Activated CD8-positive, alpha-beta memory T cell treated with anti-CD3 and anti-CD28 coated beads for 1 hour (primary cell): ENCODE measurements at places on chromosomes 3 and 15.

DNA sequence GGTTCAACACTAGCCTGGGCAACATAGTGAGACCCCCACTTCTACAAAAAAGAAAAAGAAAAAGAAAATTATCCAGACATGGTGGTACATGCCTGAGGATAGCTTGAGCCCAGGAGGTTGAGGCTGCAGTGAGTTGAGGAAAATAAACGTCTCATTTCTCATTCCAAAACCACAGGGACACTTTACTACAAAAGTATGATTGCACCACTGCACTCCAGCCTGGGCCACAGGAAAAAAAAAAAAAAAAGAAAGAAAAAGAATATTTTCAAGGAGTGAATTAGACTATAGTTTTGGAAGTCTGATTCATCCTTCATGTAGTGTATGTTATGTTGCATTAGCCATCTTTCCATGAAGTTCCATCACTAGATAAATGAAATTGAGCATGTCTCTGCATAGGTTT, 149.5 kb upstream of the THBS1 start:
- no peak for DNase-seq

- no peak for DNase-seq
These were observed 192.4 kb downstream of the SQOR start for GRCh38 chr15:45827275-45827674.

DNA sequence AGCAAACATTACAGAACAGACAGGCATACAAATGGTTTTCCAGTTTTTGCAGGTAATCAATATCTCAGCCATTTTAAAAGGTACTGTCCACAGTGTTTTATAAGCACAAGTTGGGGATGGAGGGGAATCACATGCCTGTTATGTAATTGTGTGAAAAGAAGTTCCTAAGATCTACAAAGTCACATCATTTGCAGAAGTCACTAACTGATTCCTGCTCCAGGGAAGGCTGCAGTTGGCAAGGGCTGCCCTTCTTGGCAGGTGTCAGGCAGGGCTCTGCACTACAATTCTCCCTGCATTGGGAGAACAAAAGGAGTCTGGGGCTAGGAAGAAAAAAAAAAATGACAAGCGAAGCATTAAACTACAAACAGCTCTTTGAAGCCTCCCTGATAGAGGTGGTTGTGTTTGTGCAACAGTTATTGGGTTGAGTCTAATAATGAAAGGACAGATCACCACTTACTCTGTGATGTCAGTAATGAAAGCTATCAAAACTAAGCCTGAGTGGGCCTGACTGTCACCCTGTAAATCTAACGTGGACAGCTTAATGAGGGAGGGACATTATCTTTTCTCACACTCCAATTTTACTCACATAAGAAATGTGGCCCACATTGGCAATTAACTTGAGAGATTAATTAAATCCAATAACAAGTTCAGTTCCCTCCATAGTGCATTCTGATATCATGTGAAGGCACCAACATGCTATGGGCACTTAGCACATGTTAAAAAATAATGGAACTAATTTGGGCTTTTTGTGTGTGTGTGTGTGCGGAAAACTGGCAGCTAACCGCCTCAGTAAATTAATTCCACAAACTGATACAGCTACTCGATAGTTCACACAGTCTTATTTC, 242.9 kb downstream of the FHIT start:
- DNase-seq = no peak

- DNase-seq = no peak
These were observed 10.0 kb upstream of the TOP2B start for GRCh38 chr3:25674670-25675069.

DNA sequence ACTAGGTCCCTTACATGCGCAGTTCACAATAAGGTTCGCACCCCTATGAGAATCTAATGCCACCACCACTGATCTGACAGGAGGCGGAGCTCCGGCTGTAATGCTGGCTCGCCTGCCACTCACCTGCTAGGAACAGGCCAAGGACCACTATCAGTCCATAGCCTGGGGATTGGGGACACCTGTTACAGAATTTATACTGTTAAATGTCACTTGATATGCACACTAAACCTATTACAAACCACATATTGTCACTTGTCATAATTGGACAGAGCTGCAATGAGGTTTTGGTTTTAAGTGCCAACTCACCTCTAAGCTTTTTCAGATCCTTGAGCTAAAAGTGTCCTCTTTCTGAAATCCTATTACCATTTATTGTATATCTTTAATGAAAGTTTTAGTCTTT, 507.9 kb upstream of the TPRG1 start:
- DNase-seq = no peak

- no peak for DNase-seq
These were observed 21.1 kb upstream of the ATP8B4 start for GRCh38 chr15:50140098-50140497.

- DNase-seq = no peak
These were observed 45.6 kb downstream of the CDAN1 start for GRCh38 chr15:42691308-42691707.

GRCh38 chr3:131091768-131092167, 65.1 kb downstream of the NEK11 start:
- no peak for DNase-seq

DNA sequence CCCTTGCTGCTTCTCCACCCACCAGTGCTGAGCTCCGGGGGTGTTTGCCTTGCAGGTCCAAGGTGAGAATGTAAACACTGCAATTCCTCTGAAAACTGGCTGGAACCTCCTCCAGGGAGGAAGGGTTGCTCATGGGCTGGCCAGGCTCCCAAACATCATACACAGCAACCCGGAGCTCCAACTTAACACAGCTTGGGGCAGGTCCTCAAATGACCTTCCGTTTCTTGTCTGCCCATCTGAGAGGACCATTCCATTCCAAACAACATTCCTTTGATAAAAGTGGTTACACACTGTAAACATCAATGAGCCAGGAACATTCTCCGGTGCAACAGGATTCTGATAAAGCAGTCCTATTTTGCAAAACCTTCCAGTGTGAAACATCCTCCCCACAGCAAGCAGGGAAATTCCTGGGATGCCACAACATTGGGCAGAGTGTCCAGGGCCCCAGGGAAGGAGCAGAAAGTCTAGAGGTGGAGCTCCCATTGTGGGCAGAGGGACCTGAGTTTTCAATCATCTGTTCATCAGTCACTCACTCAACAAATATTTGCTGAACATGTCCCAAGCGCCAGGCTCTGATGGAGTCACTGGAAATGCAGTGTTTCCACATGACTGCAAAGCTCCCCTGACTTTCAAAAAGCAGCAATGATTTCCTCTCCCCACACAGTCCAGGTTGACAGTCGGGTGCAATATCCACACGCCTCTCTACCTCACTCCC, 7.3 kb upstream of the HEG1 start:
- DNase-seq = no peak

- no peak for DNase-seq
These were observed 70.7 kb upstream of the KCNMB2 start for GRCh38 chr3:178465260-178466180.
